ENCODE measurements at places on chromosomes 1 and 21.
A peak's percentile ranks its signal among the peaks of the same experiment; 100 is the strongest.

DNA sequence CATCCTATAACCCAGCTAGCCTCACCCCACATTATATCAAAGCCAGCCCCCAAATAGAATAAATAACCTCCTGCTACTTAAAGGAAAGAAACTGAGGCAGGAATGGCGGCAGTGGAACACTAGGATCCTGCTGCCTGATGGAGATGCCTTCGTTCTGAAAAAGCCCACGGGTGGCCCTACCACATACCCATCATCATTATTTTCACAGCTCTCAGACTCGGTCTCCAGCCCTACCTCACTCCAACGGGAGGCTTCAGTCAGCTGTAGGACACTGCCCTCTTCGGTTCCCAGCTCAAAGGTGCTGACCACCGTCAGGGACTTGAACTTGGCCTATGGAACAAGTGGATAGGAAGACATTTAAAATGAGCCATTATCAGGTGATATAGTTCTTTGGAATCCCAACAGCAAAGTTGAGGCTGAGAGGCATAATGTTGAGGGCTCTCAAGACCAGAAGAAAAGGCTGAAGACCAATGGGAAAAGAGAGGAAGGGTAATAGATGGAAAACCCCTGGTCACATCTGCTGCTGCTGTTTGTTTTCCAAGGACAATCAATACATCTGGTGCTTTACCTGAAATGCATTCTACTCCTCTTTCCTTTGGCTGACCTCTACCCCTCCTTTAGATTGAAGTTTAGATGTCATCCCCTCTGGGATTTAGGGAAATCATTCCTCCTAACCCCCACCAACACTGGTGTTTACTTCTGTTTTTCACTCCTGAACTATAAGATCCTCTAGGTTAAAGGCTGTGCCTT lies 7.8 kb upstream of the ANKRD35 start:
- DNase-seq = no peak

DNA sequence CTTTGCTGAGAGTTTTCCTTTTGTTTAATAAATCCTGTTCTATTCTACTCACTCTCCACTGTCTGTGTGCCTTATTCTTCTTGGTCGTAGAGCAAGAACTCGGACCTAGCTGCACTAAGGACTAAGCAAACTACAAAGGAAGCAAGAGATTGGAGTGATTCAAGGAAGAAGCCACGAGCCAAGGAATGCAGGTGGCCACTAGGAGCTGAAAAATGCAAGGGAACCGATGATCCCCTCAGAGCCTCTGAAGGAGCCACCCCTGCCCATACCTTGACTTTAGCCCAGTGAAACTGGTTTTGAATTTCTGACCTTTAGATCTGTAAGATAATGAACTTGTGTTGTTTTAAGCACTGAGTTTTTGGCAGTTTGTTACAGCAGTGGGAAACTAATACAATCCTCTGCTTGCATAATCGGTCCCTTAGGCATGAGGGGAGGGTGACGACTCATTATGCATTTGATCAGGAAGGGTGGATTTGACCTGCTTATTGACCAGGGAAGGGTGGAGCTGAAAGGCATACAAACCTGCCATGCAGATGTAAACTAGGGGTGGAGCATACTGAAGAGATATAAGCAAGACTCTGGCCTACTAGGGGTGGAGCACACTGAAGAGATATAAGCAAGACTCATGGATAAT lies 6.2 kb upstream of the CA6 start:
- DNase-seq = no peak

DNA sequence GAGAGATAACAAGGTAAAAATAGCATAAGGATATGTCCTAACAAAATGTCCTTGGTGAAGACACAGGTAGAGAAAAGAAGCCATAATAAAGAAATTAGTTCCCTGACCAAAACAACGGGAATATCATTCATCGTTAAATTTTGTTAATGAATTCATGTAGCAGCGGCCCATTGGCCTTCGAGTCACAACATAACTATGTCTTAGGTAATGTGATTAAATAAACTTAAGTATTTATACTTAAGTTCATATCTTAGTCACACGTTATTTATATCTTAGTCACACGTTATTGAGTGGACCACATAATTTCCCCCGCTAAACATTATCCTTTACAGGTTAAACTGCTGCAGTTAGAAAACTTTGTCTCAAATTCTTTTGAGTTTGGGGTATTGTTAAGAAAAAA lies 1.2 kb downstream of the NEXN start:
- no peak for DNase-seq

- DNase-seq = peak; percentile 24
Observed at GRCh38 chr1:186155594-186155993, 219.5 kb downstream of the TPR start.

Measured in GM13976 (cell line).